ENCODE measurements at places on chromosomes 11 and 22.

DNA sequence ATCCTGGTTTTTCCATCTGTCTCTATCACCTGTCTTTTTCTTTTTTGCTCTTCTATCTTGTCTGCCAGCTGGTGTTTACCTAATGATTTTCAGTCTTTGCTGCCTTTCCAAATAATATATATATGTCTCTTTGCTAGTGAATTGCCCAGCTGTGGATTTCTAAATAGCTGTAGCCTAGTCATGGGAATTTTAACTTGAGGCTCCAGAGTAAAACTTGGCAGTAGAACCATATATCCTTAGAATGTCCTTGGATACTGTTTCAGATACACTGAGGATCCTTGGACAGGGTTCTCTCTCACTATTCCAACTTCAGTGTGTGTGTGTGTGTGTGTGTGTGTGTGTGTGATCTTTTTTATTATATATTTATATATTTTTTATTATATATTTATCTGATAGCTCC lies 2285.3 kb downstream of the LRRC4C start:
- DNase-seq: no peak

GRCh38 chr11:65496304-65497140 lies 2.3 kb upstream of the MALAT1 start:
- no peak for DNase-seq

GRCh38 chr11:72456651-72457050 lies 22.3 kb upstream of the CLPB start:
- no peak for DNase-seq

- DNase-seq: no peak
Measured at GRCh38 chr11:114138411-114138810, 78.9 kb downstream of the ZBTB16 start.

DNA sequence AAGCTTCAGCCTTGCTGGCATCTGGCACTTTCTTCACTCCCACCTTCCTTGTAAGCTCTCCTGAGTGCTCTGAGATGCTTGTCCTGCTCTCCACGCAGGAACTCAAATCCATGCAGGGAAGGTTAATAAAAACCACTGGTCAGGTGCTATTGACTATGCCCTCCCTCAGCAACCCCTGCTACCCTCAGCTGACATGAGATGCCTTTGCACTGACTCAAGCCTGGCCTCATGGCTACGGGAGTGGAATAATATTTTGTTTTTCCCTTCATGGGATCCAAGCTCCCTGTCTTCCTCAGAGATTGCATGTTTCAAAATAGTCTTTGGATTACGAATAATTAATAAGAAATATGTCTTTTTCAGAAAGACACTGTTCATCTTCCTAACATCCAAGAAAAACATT lies 31.7 kb upstream of the ABCC8 start:
- DNase-seq: no peak

DNA sequence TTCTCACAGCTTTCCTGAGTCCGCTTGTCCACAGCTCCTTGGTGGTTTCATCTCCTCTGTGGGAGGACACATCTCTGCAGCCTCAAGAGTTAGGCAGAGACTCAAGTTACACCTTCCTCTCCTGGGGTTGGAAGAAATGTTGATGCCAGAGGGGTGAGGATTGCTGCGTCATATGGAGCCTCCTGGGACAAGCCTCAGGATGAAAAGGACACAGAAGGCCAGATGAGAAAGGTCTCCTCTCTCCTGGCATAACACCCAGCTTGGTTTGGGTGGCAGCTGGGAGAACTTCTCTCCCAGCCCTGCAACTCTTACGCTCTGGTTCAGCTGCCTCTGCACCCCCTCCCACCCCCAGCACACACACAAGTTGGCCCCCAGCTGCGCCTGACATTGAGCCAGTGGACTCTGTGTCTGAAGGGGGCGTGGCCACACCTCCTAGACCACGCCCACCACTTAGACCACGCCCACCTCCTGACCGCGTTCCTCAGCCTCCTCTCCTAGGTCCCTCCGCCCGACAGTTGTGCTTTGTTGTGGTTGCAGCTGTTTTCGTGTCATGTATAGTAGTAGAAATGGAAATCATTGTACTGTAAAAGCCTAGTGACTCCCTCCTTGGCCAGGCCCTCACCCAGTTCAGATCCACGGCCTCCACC lies 11.7 kb downstream of the RASD2 start:
- peak; percentile 64 for DNase-seq

- DNase-seq: no peak
Measured at GRCh38 chr11:122170815-122171475, 54.9 kb upstream of the BLID start.

- DNase-seq: no peak
Measured at GRCh38 chr11:72958791-72959190, 144.6 kb downstream of the ATG16L2 start.

DNA sequence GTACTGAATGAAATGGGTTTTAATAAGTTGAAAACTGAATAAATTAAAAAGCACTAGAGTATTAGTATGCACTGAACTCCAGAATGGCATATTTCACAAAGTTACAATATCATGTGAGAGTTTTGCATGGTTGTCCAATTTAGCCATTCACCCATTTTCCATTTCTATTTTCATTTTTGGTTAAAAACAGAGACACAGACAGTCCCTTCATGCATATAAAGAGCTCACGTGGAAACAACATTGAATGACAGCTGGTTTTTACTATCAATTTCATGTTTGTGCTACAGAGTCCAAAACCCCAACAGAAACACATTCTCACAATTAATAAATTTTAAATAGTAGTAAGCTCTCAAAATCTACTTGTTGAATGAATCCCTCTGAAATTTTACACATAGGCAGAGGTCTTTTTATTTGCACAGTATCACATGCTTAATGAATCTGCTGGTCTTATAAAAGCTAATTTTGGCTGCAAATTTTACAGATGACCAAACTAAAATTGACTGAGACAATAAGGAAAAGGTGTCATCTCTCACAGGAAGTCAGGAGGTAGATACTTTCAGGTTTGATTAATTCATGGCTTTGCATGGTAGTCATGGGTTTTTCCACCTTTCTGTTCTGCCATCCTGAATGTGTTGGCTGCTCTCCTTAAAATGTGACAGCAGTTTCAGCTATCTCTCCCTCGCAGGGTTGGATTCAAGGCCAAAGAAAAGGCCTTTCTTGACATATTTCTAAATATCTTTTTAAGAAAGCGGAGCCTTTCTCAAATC lies 20.6 kb upstream of the DDI1 start:
- no peak for DNase-seq

- DNase-seq: no peak
Measured at GRCh38 chr11:129637473-129637872, 178.2 kb upstream of the TMEM45B start.

- no peak for DNase-seq
Measured at GRCh38 chr22:30436196-30436595, 10.6 kb downstream of the MTFP1 start.

DNA sequence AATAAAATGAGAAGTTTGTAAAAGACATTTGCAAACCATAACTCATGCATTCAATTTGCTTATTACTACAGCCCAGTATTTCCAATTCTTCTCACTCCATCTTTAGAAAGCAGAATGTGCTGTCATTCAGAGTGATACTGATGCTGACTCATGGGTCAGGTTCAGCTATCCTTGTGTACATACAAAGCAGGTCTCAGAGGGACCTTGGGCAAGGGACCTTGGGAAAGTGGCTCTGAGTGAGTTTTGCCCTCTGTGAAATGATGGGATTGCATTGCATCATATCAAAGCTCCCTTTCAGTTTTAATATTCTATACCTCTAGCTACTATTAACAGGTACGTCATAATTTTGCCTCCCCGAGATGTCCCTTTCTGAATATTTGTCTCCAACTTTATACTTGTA lies 848.7 kb downstream of the OPCML start:
- no peak for DNase-seq

GRCh38 chr22:50182176-50183081 lies 3.3 kb upstream of the TRABD start:
- no peak for DNase-seq

- DNase-seq: no peak
Measured at GRCh38 chr11:47992959-47993820, 12.8 kb downstream of the PTPRJ start.

- no peak for DNase-seq
Measured at GRCh38 chr11:111454561-111455192, 57.5 kb downstream of the BTG4 start.

- DNase-seq: no peak
Measured at GRCh38 chr11:36165621-36166397, 123.4 kb downstream of the COMMD9 start.

DNA sequence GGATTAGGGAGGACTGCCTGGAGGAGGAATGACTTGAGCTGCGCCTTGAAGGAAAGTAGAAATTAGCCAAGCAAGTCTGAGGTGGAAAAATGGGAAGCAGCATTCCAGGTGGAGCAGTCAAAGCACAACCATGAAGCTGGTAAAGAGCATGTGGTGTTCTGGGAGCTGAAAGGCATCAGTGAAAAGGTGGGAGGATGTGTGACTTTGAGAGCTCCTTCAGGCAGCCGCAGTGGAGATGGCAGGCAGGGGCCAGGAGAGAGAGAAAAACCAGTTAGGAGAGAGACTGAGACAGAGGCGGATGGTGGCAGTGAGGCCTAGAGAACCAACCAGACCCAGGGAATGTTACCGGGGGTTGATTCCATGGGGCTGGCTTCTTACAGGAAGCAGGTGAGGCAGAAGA lies 393.4 kb downstream of the MIAT start:
- no peak for DNase-seq

DNA sequence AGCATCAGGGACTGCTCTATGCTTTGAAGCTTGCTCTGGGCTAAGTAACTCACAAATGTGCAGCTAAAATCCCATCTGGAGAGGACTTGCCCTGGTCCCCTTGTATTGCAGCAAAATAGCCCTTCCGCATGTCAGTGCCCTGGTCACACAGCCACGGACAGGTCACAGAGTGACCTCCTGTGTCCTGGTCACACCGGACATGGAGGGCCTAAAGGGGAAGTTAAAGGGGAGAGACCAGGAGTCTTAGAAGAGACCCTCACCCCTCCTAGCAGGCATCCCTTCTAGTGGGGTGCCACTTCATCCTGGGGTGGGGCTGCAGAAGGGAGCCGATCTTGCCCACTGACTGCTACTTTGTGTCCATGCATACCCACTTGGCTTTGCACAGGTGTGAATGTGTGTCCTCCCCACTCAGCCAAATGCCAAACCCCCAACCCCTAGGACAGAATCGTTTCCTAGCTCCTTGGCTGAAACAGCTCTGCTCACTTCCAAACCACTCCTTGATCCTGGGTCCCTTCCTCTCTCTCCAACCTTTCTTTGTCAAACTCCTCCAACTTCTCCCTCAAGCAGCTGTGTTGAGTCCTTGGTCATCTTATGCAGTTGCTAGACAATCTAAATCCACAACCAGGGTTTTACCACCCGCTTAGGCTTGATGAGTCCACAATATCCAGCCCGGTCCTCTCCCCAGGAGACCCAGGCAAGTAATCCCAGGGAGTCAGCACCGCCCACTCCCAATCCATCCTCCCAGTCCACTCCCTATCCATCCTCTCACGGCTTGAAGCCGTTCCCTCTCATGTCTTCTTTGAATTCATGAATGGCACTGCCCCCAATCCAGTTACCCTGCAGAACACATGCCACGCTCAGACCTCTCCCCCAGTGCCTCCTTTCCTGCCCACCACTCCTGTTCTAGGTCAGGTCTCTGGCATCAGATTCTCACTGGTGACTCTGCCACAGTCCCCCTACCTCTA lies 3.3 kb upstream of the FXYD6 start:
- no peak for DNase-seq

DNA sequence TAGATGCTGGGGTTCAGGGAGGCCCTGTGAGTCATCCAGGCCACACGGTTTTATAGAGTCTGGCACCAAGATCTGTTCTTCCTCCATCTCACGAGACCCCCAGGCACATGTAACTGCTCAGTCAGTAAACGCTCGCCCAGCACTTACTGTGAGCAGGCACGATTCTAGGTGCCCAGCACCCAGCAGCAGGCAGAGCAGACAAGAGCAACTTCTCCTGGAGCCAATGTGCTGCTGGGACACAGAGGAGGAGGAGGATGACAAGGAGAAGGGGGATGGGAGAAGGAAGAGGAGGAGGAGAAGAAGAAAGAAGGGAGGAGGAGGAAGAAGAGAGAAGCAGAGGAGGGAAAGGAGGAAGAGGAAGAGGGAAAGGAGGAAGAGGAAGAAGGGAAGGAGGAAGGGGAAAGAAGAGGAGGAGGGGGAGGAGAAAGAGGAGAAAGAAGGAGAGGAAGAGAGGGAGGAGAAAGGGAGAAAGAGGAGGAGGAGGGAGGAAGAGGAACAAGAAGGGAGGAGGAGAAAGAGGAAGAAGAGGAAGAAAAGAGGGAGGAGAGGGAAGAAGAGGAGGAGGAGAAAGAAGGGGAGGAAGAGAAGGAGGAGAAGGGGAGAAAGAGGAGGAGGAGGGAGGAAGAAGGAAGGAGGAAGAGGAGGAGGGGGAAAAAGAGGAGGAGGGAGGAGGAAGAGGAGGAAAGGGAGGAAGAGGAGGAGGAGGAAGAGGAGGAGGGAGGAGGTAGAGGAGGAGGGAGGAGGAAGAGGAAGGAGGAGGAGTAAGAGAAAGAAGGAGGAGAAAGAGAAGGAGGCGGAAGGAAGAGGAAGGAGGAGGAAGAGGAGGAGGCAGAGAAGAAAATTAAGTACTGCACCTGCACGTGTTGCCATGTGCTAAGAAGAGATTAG lies 77.6 kb upstream of the RTL6 start:
- DNase-seq: no peak

DNA sequence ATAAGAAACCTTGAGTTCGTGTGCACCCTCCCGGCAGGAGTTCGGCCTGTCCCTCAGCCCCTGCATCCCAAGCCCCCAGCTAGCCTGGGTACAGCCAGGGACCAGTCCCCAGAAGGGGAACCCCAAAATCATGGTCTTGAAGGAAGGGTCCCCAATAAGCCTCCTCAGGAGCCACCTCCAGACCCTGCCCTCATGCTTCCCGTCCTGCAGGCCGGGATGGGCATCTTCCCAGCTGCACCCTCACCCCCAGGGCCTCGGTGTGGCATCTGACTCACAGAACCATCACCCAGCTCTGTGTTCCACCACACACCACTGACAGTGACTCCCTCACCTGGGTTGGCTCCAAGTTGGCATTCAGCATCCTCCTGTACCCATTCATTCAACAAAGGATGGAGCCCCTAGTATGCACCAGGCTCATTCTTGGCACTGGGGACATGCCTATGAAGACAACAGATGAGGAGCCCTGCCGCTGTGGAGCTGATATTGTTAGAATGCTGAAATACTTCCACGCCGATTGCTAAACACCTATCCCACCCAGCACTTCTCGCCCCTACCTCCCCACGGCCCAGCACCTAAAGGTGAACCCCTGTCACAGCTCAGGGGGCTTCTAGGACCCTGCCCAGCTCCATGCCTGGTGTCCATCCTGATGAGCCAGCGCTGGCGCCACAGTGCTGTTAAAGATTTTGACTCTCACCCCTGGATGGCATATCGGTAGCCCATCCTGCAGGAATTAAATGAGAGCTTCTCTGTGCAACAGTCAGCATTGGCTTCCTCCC lies 77.8 kb downstream of the BUD13 start:
- no peak for DNase-seq
